Diencephalon (tissue), 1 donor: ENCODE measurements at places on chromosomes 7 and 10. TPM values are rescaled to one million over a fixed set of nuclear protein-coding genes. Genes with fewer than 3 reads are reported as not detected.

ZFYVE27 gene
- 38.3 TPM for total RNA-seq

LRRN3 gene
- 140 TPM for total RNA-seq

TAS2R41 gene
- not detected for total RNA-seq

HOXA5 gene
- total RNA-seq = not detected
